Heart left ventricle (tissue), 16 donors: ENCODE measurements at places on chromosomes 2 and 18. TPM values are rescaled to one million over a fixed set of nuclear protein-coding genes. Genes with fewer than 3 reads are reported as not detected.

DNA sequence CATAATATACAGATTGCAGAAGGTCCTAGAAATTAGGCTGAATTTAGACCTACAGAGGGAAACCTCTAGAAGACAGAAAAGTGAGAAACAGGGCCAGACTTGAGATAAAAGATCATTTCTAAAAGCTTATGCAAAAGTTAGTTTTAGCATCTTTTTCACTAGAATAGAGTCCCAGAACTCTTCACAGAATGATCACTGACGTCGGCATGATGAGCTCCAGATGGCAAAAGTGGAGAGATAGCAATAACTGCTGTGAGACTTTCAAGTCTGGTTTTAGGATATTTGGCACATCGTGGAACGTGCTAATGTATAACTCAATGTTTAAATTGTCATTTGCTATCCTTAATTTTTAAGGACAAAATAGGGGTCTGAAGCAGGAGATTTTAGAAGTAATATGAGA lies 1050.7 kb upstream of the CELF4 start:
- H3K27me3 ChIP-seq: no peaks in the 10 kb centered on the region
- no peak for DNase-seq
- no peaks in the 10 kb centered on the region for H3K4me1 ChIP-seq
- no peak overlapping the region for H3K4me3 ChIP-seq
- no peaks in the 10 kb centered on the region for H3K36me3 ChIP-seq

GRCh38 chr2:121944072-121944831 lies 188.8 kb downstream of the TSN start:
- no peak overlapping the region for H3K4me3 ChIP-seq
- no peak for DNase-seq
- H3K27me3 ChIP-seq: no peaks in the 10 kb centered on the region
- no peaks in the 10 kb centered on the region for H3K36me3 ChIP-seq
- H3K27ac ChIP-seq: no peak overlapping the region

- no peaks in the 10 kb centered on the region for H3K27me3 ChIP-seq
- no peak overlapping the region for H3K4me3 ChIP-seq
- DNase-seq: no peak
Observed at GRCh38 chr18:3069671-3070433, 56.9 kb upstream of the LPIN2 start.

DNA sequence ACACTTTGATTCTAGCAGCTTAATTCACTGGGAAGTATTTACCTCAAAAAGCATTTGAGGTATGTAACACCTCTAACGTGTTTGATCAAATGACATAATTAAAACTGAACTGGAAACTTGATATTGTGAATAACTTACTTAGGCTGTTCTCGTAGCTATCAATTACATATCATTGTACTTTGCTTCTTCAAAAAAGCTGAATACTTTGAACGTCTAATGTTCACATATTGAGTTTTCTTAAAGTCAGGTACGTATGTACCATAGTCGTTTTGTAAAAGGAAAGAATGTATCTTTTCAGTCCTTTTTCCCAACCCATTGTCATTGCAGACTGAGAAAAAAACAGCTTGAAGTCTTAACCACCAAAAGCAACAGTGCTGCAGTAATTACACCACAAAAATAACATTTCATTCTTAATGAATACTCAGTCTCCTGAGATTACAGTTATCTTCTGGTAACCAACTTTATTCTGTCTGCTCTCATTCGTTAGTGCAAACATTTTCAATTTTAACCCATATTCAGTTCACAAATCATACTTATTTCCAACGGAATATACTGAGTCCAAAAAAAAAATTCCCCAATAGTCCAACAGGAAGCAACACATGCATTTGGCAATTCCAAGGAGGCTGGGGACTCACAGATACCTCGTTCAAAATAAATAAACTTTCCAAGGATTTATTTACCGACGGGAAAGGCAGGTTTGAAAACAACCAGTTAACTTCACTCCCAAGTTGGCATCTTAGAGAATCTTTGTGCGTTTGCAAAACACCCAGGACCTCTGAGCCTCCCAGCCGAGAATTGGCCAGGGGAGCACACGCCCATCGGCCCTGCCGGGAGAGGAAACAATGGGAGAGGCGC lies 1.1 kb downstream of the CHN1 start:
- peak; percentile 23 for DNase-seq
- H3K36me3 ChIP-seq: no peaks in the 10 kb centered on the region
- peak overlapping the region; percentile 92 for H3K27ac ChIP-seq
- H3K4me1 ChIP-seq: peaks cover 30% of the 10 kb centered on the region

- H3K36me3 ChIP-seq: no peaks in the 10 kb centered on the region
- no peaks in the 10 kb centered on the region for H3K4me1 ChIP-seq
- DNase-seq: no peak
- no peaks in the 10 kb centered on the region for H3K27me3 ChIP-seq
- H3K27ac ChIP-seq: no peak overlapping the region
Observed at GRCh38 chr2:147773479-147773878, 71.3 kb upstream of the ACVR2A start.

DNA sequence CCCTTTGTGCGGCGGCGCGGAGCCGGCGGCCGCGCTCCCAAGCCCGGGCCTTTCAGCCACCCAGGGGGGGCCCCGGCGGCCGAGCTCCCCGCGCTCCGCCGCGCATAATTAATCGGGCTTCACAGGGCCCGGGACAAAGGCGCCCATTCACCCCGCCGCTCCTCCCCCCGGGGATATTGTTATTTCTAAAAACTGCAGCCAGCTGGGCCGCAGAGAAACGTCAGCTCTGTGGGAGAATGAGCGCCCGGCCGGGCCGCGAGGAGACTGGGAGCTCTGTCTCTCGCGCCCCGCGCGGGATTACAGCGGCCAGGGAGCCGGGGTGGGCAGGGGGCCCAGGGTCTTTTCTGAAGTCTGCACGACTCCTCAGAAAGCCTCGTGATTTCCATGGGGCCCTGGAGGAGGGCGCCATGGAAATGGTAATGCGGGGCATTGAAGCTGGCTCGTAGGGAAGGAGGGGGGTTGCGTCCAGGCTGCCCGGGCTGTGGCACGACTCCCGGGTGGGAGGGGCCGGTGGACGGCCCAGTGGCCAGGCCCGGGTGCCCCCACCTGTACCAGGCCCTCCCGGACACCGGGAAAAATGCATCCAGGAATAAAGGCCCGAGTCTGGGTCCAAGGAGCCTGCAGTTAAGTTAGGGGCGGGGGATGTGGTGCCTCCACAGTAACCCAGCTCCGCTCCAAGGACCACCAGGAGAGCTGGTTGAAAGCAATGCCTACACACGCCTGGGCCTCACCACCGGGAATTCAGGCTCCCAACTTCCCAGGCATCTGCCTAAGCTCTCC lies 125.3 kb downstream of the ZFP36L2 start:
- H3K4me1 ChIP-seq: no peaks in the 10 kb centered on the region
- H3K4me3 ChIP-seq: peak overlapping the region; percentile 47
- peak; percentile 83 for DNase-seq
- peak overlapping the region; percentile 98 for H3K27ac ChIP-seq

GRCh38 chr2:51222106-51222505 lies 190.2 kb upstream of the NRXN1 start:
- H3K4me1 ChIP-seq: no peaks in the 10 kb centered on the region
- no peak overlapping the region for H3K27ac ChIP-seq
- no peaks in the 10 kb centered on the region for H3K27me3 ChIP-seq
- H3K4me3 ChIP-seq: no peak overlapping the region
- H3K36me3 ChIP-seq: no peaks in the 10 kb centered on the region

DNA sequence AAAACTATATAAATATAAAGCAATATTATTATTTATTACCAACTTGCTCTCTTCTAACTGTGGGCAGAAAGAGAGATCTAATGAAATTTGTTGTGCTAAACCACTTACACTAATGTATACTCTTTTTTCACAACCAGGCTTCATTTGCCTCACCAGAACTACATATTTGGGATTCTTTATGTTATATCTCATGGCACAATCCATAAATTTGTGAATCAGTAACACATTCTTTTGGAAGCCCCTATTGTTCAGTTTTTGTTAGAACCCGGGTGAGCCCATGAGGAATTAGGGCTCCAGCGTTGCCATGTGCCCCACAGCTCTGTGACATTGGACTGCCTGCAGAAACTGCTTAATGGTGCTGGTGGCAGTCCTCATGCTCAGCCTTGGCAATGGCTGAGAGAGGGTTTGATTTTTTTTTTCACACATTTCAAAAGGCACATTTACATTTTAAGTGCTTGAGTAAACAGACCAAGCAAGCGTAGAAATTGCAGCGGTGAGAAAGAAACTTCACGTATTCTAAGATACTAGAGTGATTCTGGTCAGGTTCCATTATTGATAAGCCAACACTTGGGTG lies 15.3 kb downstream of the VIT start:
- peaks cover under 1% of the 10 kb centered on the region for H3K4me1 ChIP-seq
- H3K4me3 ChIP-seq: no peak overlapping the region
- no peak overlapping the region for H3K27ac ChIP-seq
- H3K36me3 ChIP-seq: no peaks in the 10 kb centered on the region

DNA sequence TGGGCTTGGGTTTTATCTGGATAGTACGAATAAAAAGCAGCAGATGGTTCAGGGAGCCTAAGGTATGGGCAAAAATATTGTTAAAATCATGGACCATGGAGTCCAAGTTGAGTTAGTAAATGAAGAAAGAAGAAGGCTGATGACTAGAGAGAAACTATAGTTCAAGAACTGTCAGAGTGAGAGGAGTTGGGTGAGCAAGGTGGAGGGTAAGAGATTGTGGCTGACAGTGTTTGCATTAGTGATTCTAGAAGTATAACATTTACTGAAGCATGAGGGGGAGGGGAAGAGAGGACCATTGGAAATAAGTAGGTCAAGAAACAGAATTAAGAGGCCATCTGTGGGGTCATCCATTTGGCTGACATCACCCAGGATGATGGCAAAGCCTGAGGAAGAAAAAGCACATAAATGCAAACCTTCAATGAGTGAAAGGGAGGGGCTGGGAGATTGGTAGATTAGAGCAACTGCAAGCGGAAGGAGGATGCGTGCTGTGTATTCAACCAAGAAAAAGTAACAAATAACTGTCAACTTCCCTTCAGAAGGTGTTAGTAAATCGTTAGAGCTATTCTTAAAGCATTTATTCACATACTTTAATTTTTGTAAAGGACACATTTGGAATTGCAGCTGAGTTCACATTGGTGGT lies 392.8 kb downstream of the TSN start:
- H3K4me1 ChIP-seq: no peaks in the 10 kb centered on the region
- no peak for DNase-seq
- no peaks in the 10 kb centered on the region for H3K36me3 ChIP-seq
- no peak overlapping the region for H3K4me3 ChIP-seq

- H3K4me3 ChIP-seq: no peak overlapping the region
- no peaks in the 10 kb centered on the region for H3K36me3 ChIP-seq
- no peak overlapping the region for H3K27ac ChIP-seq
- H3K4me1 ChIP-seq: no peaks in the 10 kb centered on the region
Observed at GRCh38 chr2:53445383-53446070, 322.1 kb upstream of the CHAC2 start.

GRCh38 chr2:113169586-113169985 lies 4.2 kb upstream of the PSD4 start:
- no peaks in the 10 kb centered on the region for H3K4me1 ChIP-seq
- no peak overlapping the region for H3K4me3 ChIP-seq
- H3K27me3 ChIP-seq: no peaks in the 10 kb centered on the region
- H3K27ac ChIP-seq: no peak overlapping the region
- no peaks in the 10 kb centered on the region for H3K36me3 ChIP-seq

- H3K27ac ChIP-seq: no peak overlapping the region
- no peaks in the 10 kb centered on the region for H3K36me3 ChIP-seq
- H3K4me3 ChIP-seq: no peak overlapping the region
- no peak for DNase-seq
- no peaks in the 10 kb centered on the region for H3K27me3 ChIP-seq
- H3K4me1 ChIP-seq: peaks cover 40% of the 10 kb centered on the region
Observed at GRCh38 chr2:200341376-200341775, 34.9 kb downstream of the SPATS2L start.

DNA sequence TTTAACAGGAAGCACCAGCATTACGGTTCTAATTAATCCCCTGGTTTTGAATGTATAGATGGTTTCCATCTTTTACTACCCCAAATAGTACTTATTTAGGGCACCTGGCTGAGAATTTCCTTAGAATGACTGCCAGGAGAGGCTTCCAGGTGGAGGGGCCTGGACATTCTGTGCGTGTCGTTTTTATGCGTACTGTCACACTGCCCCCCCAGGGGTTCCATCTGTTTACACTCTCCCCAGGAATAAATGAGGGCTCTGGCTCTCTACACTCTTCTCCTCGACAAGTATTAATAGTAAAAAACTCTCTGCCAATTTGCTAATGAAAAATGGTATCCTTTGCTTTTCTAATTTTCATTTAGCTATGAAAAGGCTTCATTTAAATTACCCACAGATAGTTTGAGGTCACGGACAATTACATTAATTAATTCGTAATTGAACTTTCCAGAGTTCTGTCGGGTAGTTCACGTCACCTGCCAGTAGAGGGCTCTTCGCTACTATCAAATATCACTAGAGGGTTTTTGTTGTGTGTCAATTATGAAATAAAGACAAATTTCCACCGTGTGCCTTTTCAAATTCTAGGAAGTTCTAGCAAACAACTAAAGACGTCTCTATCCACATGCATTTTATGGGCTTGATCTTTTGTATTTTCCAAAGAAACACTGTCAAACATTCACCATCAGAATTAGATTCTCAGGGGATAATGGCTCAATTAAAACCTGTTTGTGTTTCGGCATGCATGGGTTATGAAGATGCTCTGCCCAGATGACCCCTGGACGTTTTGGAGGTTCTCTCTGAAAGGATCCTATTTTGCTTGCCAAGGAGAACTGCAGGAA lies 88.8 kb upstream of the ASB18 start:
- no peak for DNase-seq
- no peaks in the 10 kb centered on the region for H3K36me3 ChIP-seq
- H3K4me3 ChIP-seq: no peak overlapping the region
- H3K27ac ChIP-seq: no peak overlapping the region
- no peaks in the 10 kb centered on the region for H3K4me1 ChIP-seq
- no peaks in the 10 kb centered on the region for H3K27me3 ChIP-seq

- no peaks in the 10 kb centered on the region for H3K36me3 ChIP-seq
- DNase-seq: no peak
- no peaks in the 10 kb centered on the region for H3K27me3 ChIP-seq
- H3K4me3 ChIP-seq: no peak overlapping the region
- no peaks in the 10 kb centered on the region for H3K4me1 ChIP-seq
- no peak overlapping the region for H3K27ac ChIP-seq
Observed at GRCh38 chr18:24039671-24040070, 25.1 kb downstream of the TTC39C start.

DNA sequence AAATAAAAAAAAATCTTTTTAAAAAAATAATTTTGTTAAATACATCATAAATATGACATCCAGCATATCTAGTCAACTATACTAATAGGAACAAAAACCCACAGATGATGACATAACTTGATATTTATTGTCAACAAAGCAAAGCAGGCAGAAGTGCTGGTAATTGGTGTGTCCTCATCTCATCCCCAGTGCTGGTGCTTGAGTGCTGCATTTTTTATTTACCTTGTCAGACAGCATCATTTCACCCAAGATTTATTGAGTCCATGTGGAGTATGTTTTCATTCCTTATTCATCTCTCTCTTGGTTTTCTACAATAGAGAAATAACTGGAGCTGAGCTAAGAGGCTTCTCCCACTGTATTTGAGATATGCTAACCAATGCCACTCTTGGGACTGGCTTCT lies 191.6 kb upstream of the SLC14A2 start:
- no peak overlapping the region for H3K27ac ChIP-seq
- H3K36me3 ChIP-seq: no peaks in the 10 kb centered on the region
- H3K27me3 ChIP-seq: no peaks in the 10 kb centered on the region
- no peak overlapping the region for H3K4me3 ChIP-seq

FOXI3 gene
- total RNA-seq: not detected

LRRC30 gene
- total RNA-seq: not detected

AMER3 gene
- not detected for total RNA-seq

NOSTRIN gene
- 8.2 TPM for total RNA-seq

ETAA1 gene
- 5.3 TPM for total RNA-seq

KRTCAP3 gene
- not detected for total RNA-seq

IL36G gene
- not detected for total RNA-seq

SALL3 gene
- total RNA-seq: 0.05 TPM

RAB17 gene
- total RNA-seq: 2.0 TPM

SERPINB4 gene
- total RNA-seq: not detected

LOXHD1 gene
- 0.21 TPM for total RNA-seq

TET3 gene
- total RNA-seq: 1.8 TPM
